Activated CD4-positive, alpha-beta T cell treated with anti-CD3 and anti-CD28 coated beads for 4 hours (primary cell): ENCODE measurements at places on chromosomes 12 and 14.

GRCh38 chr14:103282932-103283331, 51.1 kb upstream of the EIF5 start:
- no peak for DNase-seq

DNA sequence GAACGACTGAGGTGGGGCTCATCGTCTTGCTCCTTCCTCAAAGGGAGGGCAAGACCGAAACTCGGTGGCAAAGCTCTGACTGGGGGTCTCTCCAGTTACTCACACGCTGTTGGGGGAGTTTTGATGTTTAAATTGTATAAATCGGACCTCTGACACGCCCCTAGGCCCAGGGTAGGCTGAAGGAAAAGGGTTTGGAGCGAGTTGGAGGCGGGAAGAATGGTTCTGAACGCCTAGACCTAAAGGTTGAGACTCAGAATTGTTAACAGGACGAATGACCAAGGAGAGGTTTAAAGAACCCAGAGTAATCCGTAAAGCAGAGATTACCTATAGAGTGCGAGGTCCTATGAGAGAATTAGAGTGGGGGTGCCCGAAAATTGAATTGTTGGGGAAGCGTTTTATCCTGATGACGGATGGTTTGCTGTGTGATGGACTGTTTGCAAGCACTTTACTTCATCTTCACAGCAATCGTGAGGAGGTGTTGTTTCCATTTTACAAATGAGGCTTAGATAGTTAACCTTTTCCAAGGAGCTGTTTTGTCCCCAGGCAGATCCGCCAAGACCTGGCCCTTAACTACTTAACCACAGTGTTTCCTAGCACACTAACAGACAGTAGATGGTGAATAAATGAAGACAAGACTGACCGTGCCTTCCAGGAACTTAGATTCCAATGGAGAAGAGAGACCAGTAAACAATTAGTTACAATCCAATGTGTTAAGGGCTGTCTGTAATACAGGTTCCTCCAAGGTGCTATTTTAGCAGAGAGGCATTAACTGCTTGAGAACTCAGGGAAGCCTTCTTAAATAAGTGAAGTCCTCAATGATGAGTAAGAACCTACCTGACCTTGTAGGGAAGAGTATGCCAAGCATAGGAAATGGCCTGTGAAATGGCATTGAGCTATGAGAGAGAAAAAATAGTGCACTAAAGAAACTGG, 929 bp upstream of the UBE2N start:
- DNase-seq = no peak

- DNase-seq = no peak
Measured at GRCh38 chr12:65139389-65139788, 18.3 kb upstream of the WIF1 start.

GRCh38 chr14:104392001-104392395, 187.6 kb upstream of the C14orf180 start:
- DNase-seq = no peak

- DNase-seq = no peak
Measured at GRCh38 chr12:71799106-71799505, 40.5 kb upstream of the TBC1D15 start.

GRCh38 chr12:8455727-8456360, at the start of gene CLEC6A:
Gene CLEC6A, plus strand, starts transcription at chr12:8455962. Its CDS starts 150 bp downstream, at chr12:8456112.
- DNase-seq = no peak

- DNase-seq = no peak
Measured at GRCh38 chr12:124185971-124186686, 108.8 kb upstream of the RFLNA start.

GRCh38 chr12:24533716-24534352, 415.1 kb downstream of the BCAT1 start:
- DNase-seq = no peak

GRCh38 chr12:48580831-48581230, 11.0 kb upstream of the LALBA start:
- no peak for DNase-seq

GRCh38 chr14:72558721-72559120, 335.2 kb downstream of the DPF3 start:
- DNase-seq = no peak

- DNase-seq = no peak
Measured at GRCh38 chr14:69154779-69155178, 1.9 kb upstream of the DCAF5 start.

DNA sequence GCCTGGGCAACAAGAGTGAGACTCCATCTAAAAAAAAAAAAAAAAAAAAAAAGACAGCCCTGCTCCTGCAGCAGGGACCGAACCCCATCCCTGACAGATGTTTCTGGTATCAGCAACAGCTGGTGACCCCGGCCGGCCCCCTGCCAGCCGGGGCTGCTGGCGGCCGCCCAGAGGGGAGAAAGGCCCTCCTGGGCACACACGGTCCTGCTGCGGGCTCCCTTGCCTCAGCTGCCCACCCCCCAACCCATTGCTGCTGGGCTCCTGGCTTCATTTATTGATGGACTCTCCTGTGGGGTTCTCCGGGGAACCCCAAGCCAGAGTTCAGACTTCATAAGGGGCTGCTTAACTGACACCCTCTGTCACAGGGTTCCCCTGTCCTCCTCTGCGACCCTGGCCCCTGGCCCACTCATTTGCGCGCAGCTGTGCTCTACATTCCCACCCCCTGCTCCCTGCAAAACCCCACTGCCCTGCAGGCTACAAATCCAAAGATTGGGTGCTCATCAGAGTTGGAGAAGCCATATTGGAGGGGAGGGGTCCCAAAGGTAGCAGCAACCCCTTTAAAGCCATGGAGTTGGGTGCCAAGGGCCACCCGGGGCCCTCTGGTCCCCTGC, 103.6 kb upstream of the RTL1 start:
- DNase-seq = no peak

DNA sequence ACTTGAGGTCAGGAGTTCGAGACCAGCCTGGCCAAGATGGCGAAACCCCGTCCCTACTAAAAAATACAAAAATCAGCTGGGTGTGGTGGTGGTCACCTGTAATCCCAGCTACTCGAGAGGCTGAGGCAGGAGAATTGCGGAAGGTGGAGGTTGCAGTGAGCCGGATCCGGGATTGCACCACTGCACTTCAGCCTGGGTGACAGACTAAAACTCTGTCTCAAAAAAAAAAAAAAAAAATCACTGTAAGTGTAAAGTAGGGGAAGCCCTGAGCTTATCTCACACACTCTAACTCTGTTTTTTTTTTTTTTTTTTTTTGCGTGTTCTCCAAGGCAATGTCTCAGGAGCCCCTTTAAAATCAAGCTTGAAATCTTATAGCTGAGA, 421 bp upstream of the RBMS2 start:
- DNase-seq = no peak

DNA sequence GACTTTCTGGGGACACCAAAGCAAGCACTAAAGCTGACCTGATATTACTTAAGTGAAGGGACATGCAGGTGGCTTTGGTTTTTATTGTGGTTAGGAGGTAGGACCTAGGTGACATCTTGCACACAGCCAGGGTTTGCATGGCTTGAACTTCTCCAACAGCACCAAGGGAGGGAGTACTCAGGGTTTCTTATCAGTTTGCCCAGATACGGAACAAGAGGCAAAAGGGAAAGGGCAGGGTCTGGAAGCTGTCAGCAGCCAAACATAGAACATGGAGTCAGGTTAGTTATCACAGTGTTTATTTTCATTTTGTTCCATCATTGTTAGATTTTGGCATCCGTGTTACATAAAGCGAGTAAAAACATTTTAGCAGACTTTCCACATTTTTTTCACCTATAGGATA, 186.3 kb upstream of the CLEC14A start:
- DNase-seq = no peak

DNA sequence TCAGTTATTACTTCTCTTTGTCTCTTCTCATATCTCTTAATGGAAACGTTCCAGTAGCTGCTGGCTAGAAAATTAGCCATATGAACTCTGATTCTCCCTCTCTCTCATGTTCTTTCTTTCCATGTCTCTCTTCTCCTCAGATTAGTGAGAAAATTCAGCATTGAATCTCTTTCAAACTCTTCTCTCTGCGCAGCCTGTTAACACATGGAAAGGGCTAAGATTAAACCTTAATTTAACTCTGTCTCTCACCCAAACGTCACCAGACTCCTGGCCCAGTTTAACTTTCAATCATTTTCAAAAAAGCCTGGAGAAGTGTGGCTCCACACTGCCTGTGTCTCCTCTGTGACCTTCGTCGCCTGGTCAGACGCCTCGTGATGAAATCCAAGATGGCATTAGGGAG, 1234.2 kb downstream of the BCL11B start:
- DNase-seq = no peak

DNA sequence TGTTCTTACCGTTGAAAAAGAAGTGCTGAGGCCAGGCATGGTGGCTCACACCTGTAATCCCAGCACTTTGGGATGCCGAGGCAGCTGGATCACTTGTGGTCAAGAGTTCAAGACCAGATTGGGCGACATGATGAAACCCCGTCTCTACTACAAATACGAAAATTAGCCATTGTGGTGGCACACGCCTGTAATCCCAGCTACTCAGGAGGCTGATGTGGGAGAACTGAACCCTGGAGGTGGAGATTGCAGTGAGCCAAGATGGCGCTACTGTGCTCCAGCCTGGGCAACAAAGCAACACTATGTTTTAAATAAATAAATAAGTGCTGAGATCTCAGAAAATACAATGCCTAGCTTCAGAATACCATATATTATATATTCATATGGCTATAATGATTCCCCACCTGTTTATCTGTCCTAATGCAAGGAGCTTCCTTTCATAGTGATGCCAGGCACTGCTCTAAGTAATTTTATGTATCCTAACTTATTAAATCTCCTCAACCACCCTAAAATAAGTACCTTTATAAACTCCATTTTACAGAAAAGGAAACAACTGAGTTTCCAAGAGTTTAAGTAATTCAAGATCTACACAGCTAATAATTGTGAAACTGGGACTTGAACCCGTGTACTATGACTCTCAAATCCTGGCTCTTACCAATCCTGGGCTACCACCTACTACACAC, 7.3 kb downstream of the PHLDA1 start:
- DNase-seq = no peak

DNA sequence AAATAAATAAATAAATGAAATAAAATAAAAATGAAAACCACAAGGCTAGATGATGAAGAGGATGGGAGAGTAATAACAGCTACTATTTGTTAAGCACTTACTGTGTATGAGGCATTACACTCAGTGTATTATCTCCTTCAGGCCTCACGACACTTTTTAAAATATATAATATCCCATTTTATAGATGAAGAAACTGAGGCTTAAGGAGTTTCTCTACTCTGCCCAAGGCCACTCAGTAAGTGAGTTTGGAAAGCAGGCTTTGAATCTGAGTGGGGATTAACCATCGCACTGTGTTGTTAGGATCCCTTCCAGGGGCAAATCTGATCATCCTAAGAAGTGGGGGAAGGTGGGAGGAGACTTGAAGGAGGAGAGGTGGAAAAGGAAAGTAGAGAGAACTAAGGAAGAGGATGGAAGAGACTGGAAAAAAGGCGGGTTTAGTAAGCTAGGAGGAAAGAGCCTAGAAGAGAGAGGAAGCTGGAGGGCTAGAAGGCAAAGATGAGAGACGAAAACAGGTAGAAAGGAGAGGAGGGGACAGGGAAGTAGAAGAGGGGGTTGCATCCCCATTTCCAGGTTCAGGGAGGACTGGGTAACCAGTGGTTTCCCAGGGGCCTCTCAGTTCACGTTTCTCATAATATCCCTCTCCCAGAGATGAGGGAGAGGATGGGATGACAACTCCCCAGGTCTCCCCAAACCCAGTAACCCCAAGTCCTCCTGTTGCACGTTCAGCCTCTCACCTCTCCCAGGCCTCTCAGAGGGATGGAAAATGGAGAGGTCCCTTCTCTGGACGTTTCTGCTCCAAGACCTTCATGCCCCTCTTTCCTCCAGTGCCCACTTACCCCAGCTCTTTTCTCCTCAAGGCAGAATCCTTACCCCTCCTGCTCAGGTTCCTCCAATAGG, 1.7 kb downstream of the STAT6 start:
- DNase-seq = no peak

- DNase-seq = peak; percentile 57
Measured at GRCh38 chr14:104094709-104095425, 9.4 kb downstream of the ASPG start.

DNA sequence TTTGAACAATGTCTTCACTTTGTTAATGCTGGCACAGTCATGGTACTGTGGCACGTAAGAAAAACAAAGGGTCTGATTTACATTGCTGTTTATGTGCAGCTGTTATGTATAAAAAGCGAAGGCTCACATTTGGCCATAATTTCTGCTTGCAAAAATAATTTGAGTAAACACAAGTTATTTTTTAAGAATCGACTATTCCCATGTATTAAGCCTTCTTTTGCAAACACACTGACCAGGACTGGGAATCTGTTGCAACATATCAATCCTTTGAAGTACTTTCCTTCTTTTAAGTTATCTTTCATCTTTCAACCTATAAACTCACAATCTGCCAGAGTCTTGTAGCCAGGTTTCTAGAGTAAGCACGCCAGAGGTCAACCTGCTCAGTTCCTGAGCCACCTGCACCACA, 145.4 kb upstream of the BMP4 start:
- DNase-seq = no peak

- peak; percentile 42 for DNase-seq
Measured at GRCh38 chr14:61671082-61671481, 24.2 kb upstream of the HIF1A start.

GRCh38 chr12:28998662-28999120, 150.4 kb upstream of the FAR2 start:
- no peak for DNase-seq

- DNase-seq = no peak
Measured at GRCh38 chr12:14776236-14776961, 26.9 kb downstream of the WBP11 start.

DNA sequence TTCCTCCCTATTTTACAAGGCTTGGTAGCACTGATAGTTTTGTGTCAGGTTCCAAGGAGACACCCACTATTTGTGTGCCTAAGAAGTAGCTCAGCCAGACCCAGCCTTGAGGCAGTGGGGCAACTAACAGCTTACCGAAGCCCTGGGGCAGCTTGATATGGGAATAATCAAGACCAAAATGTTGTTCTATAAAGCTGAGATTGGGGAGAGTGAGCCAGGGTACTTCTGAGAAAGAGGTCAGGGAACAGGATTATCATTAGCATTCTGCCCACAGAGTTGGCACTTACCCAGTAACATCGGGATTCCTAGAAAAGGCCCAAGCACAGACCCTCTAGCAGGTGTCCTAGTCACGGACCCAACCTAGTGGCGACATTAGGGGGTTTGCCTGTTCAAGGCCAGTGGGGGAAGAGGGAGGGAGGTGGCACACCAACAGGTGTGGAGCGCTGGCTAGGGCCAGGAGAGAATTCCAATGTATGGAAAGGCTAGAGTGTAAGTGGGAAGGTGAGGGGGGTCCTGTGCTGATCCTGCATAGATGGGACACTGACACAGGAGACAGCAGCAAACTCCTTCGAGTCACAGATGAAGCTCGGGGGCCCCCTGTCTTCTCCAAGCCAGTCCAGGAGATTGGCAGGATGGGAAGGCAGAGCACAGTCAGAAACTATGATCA, 4.9 kb downstream of the PPP1R3E start:
- no peak for DNase-seq
